CD4-positive, alpha-beta T cell treated with Interleukin-2 at 100 ng/mL for 4 hours (primary cell): ENCODE measurements at places on chromosomes 7 and 10.

GRCh38 chr10:130637089-130637676 lies 501.0 kb downstream of the GLRX3 start:
- DNase-seq = no peak

DNA sequence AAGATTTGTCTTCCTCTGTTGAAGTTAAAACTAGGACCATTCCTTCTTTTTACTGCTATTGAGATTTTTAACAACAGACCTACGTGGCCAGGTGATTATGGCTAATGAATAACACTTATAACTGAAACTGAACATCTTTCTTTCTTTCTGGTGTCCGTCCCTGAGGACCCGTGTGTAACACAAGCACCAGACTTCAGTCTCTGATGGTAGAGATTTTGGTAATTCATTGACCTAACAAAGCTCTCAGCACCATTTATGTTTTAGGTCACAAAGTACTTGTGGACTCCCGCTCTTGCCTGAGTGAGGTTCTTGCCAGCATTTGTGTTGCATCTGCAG lies 40.4 kb upstream of the TMEM229A start:
- no peak for DNase-seq

- DNase-seq = no peak
Measured at GRCh38 chr10:89360157-89360556, 17.7 kb upstream of the IFIT1B start.

- DNase-seq = peak; percentile 37
Measured at GRCh38 chr7:96075510-96076349, 246.2 kb downstream of the SLC25A13 start.

DNA sequence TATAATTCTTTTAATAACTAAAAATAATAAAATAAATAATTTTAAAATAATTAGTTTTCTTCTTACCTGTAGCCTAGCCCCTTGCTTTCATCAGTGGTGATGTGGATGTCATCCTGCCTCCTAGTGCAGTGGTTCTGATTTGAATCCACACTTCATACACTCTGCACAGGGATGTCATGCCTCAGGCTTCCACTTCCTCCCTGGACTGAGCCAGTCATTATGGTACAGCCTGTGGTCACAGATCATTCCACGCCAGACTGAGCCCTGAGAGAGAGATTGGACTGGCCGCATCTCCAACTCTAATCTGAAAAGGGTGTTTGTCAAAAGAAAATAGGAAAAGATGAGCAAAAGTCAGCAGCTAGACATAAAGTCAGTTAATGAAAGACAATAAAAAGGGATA lies 436.2 kb upstream of the IGFBP3 start:
- DNase-seq = no peak

- DNase-seq = no peak
Measured at GRCh38 chr7:133682364-133683181, 429.7 kb downstream of the EXOC4 start.

GRCh38 chr10:101291331-101292193 lies 62.3 kb upstream of the LBX1 start:
- DNase-seq = peak; percentile 39

GRCh38 chr10:122204691-122205489 lies 66.2 kb upstream of the BTBD16 start:
- DNase-seq = no peak

DNA sequence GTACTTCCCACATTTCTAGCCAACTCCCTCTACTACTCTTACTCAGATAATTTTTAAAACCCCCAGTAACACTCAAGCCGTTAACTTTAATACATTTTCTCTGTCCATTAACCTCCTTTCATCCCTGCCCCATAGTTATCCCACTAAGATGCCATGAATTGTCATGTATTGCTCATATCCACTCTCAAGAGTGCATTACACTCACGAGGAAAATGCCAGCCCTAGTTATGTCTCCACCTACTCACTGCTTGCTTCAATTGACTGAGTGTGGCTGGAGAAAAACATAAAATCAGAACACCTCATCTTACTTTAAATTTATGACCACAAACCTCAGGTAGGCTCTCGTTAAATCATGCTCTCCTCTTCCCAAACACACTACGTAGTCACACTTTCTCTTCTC lies 324.1 kb upstream of the NPSR1 start:
- DNase-seq = no peak

DNA sequence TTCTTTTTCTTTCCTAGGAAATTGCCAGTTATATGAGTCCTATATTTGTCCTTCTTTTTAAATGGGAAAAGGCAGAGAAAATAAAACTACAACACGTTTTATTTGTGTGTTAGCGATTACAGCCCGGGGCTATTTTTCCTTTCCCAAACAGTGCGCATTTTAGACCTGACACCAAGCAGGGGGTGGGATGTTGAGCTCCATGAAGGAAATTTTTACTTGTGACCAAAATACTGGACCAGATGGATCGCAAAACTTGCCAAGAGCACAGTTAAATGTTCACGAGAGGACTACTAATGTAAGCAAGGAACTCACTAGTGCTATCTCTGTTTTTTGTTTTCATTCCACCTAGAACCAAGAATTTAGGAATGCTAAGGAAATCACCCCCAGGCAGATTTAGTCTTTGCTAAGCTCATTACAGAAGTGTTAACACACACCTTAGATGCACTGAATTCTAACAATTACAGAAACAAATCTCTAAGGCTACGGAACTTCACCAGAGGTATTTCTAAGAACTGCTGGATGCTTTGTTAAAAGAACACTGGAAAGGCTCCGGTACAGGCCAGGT lies 114.8 kb downstream of the JAZF1 start:
- DNase-seq = no peak

- DNase-seq = no peak
Measured at GRCh38 chr10:45227456-45227855, 88.0 kb downstream of the OR13A1 start.

- DNase-seq = no peak
Measured at GRCh38 chr10:45514291-45515270, 140.6 kb downstream of the ALOX5 start.

DNA sequence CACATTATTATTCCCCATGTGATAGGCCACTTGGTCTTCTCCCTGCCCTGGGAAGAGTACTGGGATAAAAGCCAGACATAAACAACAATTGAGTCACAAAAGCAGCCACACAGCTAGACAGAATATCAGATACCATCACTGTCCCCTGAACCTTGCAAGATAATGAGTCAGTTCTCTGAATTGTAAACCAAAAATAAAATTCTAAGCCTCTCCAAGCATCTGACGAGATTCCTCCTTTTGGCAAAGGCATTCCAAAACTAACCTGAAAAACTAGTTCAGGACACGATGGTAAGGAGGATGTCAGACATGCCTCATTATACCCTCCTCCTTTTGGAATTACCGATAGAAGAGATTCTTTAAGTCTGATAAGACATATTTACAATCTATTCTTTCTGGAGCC lies 450.7 kb downstream of the HTR7 start:
- DNase-seq = no peak

GRCh38 chr7:27364344-27364758 lies 121.7 kb downstream of the EVX1 start:
- DNase-seq = no peak

DNA sequence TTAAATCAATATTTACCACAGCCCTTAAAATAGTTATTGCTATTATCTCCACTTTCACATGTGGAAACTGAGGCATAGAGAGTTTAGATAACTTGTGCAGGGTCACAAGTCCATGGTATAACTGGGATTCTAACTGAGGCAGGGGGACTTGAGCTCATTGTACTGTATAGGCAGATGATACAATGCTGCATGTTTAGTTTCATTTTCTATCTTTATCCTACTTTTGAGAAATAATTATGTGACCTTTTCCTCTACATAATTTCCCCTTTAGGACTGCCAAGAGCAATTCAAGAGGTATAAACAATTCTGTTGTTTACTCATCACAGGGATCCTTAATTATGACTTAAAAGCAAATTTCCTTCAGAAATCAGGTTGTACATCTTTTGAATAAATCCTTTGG lies 193.1 kb downstream of the SUGCT start:
- DNase-seq = no peak

GRCh38 chr10:78476844-78477243 lies 443.2 kb downstream of the RPS24 start:
- DNase-seq = no peak

DNA sequence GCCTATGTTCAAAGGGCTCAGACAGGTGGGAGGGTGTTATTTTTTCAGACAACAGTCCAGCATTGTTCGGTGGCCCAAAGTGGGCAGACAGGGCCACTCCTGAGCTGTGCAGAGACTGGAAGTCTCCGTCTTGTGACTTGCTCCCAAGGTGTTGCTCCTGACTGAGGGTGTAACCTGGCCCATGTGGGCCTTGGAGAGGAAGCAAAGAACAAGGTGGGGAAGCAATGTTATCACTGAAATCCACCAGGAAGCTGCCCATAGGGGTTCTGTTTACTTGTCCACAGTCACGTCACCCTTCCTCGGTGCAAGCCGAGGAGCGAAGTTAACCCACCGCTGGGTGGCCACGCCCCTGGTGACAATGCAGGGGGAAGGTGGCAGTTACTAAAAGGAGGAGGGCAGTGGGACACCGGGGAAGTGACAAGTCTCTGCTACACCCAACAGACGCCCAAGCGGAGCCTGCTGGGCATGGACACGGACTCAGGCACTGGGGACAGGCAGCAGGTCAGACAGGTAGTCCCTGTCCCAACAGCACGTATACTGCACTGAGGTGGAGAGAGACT lies 311.6 kb upstream of the MKI67 start:
- no peak for DNase-seq

DNA sequence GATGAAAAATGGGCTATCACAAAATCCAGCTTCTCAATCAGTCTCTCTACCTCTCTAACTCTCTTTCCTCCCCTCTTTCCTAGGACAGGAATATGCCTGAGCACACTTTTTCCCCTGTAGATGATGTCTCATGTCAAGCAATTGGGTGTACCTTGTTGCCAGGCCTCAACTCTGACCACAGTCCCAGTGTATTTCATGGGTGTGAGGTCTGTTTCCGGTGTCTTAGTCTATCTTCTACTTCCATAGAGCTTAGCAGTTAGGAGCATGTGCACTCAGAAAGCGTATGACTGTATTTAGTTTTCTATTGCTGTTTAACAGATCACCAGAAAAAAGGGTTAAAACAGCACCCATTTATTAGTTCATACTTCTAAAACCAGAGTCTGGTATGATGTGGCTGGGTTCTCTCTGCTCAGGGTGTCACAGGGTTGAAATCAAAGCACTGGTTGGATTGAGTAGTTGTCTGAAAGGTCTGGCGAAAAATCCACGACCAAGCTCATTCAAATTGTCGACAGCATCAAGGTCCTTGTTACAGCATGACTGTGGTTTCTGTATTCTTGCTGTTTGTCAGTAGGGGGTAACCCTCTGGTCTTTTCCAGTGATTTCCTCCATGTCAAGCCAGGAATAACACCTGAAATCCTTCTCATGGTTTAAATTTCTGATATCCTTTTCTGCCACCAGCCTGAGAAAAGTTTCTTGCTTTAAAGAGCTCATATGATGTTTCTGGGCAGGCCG lies 130.0 kb downstream of the THSD7A start:
- no peak for DNase-seq

GRCh38 chr10:9577746-9578145 lies 1439.9 kb upstream of the CELF2 start:
- DNase-seq = no peak

DNA sequence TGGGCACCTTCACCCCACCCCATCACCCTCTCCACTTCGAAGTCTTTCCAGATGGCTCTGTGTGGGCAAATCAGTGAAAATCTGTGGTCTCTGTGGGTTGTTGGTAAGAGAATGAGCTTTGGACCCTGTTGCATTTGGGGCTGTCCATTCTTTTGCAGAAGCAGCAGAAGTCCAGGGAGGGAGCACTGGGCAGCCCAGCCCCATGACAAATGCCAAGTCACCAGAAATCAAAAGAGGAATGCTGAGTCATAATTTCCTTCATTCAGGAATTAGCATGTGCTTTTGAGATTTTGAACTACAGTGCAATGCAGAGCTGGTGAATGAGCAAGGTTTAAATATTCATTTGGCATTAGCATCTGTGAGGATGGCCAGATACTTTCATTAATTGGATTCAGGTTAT lies 556.2 kb downstream of the LRMDA start:
- DNase-seq = no peak

- DNase-seq = no peak
Measured at GRCh38 chr10:118499186-118499585, 96.3 kb downstream of the PRLHR start.

DNA sequence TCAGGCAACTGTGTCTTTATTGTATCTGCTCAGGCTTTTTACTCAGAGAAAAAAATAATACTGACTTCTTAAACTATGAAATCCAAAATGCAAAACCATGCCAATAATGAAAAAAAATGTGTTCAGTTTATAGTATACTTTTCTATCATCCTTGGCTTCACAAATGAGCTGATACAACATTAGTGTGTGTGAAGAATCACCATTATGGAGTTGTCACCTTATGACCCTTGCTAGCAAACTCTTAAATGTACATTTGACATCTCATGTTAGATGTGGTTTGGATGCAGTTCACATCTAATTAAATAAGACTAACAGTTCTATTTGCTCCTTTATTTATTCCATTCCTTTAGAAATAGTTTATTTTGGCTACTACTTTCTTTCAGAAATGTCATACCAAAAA lies 4.2 kb upstream of the OR2A2 start:
- DNase-seq = no peak

GRCh38 chr7:33185786-33186185 lies 56.4 kb downstream of the BBS9 start:
- peak; percentile 43 for DNase-seq

DNA sequence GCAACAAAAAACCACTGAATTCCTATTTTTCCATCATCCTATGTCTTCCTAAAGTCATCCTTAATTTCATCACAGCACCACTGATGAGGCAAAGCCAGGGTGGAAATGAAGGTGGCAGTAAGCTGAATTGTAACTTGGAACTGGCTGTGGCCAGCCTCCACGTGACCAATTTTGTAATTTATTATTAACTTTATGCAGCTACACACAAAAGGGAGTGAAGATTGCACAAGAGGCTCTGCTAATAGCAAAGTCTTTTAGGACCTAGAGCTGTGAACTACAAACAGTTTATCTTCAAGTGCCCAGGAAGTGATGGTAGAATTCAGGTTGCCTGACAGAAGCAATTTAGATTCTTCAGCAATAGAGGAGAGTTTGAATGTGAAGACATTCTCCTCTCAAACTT lies 176.4 kb downstream of the CCDC71L start:
- DNase-seq = no peak

- no peak for DNase-seq
Measured at GRCh38 chr7:99489235-99489634, 10.8 kb downstream of the ZNF394 start.
